MCF 10A (cell line): ENCODE measurements at places on chromosomes 11 and 22. TPM values are rescaled to one million over a fixed set of nuclear protein-coding genes. Genes with fewer than 3 reads are reported as not detected.

DNA sequence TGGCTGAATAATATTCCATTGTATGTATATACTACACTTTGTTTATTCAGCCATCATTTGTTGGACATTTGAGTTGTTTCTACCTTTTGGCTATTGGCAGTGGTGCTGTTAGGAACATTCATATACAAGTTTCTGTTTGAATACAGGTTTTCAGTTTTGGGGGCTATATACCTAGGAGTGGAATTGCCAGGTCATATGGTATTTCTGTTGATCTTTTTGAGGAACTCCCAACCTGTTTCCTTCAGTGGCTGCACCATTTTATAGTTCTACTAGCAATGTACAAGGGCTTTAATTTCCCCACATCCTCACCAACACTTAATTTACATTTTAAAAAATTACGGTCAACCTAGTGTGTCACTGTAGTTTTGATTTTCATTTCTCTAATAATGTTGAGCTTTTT, 54.6 kb downstream of the HSD17B12 start:
- no peaks in the 10 kb centered on the region for H3K27me3 ChIP-seq
- no peak overlapping the region for H3K4me3 ChIP-seq
- DNase-seq = no peak
- no peak overlapping the region for H3K27ac ChIP-seq

DNA sequence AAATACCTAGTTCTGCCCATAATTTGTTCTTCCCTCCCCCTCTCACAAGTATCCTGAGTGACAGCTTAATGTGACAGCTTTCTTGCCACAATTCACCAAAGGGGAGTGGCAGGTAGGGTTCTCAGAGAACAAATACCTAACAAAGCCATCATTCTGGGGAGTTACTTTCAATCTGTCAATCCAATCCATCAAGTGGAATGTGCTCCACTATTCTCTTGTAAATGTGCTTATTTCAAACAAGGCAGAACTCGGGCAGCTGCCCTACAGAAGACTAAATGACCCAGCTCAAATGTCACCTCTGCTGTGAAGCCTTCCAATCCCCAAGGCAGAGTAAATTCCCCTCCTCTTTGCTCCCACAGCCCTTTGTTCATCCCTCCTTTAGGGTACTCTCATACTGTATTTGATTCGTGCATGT, 27.8 kb downstream of the LGR4 start:
- peaks cover 14% of the 10 kb centered on the region for H3K4me1 ChIP-seq
- no peak overlapping the region for H3K27ac ChIP-seq
- no peaks in the 10 kb centered on the region for H3K27me3 ChIP-seq
- no peak overlapping the region for H3K4me3 ChIP-seq

TIMP3 gene
- total RNA-seq = 44.9 and 50.6 TPM in 2 replicates

- no peak overlapping the region for H3K4me3 ChIP-seq
- no peak overlapping the region for H3K27ac ChIP-seq
- DNase-seq = no peak
- H3K27me3 ChIP-seq = no peaks in the 10 kb centered on the region
- peaks cover 5% of the 10 kb centered on the region for H3K36me3 ChIP-seq
- peaks cover 5% of the 10 kb centered on the region for H3K4me1 ChIP-seq
These were observed 64.0 kb upstream of the TNRC6B start for GRCh38 chr22:40113696-40114095.

GRCh38 chr11:78392854-78393253, 24.8 kb downstream of the GAB2 start:
- no peak overlapping the region for H3K27ac ChIP-seq
- no peaks in the 10 kb centered on the region for H3K27me3 ChIP-seq
- DNase-seq = no peak
- H3K36me3 ChIP-seq = no peaks in the 10 kb centered on the region
- H3K4me3 ChIP-seq = no peak overlapping the region
- no peaks in the 10 kb centered on the region for H3K4me1 ChIP-seq

DNA sequence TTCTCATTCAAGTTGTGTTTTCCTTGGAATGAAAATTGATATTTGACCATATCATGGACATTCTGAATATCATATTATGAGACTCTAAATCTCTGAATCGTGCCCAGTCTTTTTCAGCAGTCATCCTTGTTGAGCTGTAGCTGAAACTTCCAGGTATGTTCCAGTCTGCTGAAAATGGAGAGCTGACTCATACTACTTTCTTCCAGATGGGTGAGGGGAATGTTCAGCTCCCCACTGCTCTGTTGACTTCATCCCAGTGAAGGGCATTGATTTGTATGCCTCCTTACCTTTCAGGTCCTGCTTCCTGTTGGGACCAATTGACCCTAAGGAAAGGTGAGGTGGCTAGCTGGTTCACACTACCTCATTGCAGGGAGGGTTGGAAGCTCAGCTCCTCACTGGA, 3.5 kb downstream of the OR5P2 start:
- no peaks in the 10 kb centered on the region for H3K36me3 ChIP-seq
- no peak overlapping the region for H3K4me3 ChIP-seq
- H3K27me3 ChIP-seq = peaks cover 10% of the 10 kb centered on the region
- no peak for DNase-seq

DNA sequence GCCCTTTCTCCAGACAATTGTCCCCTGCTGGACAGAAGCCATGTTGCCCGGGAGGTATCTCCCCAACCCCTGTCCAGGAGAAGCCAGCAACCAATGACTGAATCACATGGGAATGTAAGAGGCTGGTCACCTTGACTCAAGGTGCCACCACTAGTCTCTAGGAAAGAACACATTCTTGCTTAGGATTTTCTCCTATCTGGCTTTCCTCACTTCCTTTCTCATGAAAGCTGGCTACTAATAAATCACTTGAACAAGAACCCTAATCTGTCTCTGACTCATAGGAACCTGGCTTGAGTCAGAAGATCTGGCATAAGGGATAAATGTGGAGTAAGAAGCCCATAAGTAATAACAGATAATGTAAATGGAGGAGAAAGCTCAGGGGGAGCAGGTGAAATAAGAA, 101.4 kb upstream of the C11orf87 start:
- H3K4me1 ChIP-seq = peaks cover 11% of the 10 kb centered on the region
- H3K27me3 ChIP-seq = no peaks in the 10 kb centered on the region
- peak; percentile 67 for DNase-seq
- no peak overlapping the region for H3K4me3 ChIP-seq

DNA sequence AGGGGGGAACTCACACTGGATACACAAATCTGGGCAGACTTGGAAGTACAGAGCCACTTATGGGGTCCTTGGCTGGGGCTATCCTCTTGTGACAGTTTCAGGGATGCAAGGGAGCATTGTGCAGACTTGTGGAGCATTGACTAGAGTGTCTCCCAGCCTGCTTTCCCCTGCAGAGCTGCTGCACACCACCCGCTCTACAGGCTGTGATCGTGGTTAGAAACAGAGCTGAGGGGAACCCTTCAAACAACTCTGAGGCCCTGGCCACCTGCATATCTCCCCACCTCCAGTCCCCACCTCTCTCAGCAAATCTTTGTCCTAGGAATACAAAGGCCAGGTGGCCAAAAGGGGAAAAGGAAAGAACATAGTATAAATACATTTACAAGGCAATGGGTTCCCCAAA, 64.7 kb downstream of the NRXN2 start:
- peaks cover 15% of the 10 kb centered on the region for H3K4me1 ChIP-seq
- no peak for DNase-seq
- no peaks in the 10 kb centered on the region for H3K36me3 ChIP-seq
- no peak overlapping the region for H3K4me3 ChIP-seq
- no peaks in the 10 kb centered on the region for H3K27me3 ChIP-seq

- no peaks in the 10 kb centered on the region for H3K36me3 ChIP-seq
- no peaks in the 10 kb centered on the region for H3K27me3 ChIP-seq
- H3K27ac ChIP-seq = peak overlapping the region; percentile 5
- H3K4me1 ChIP-seq = no peaks in the 10 kb centered on the region
These were observed 17.6 kb upstream of the LIN7C start for GRCh38 chr11:27524155-27524554.
